Retinal pigment epithelial cell (primary cell): ENCODE measurements at places on chromosomes 2 and 18.
A peak's percentile ranks its signal among the peaks of the same experiment; 100 is the strongest.

DNA sequence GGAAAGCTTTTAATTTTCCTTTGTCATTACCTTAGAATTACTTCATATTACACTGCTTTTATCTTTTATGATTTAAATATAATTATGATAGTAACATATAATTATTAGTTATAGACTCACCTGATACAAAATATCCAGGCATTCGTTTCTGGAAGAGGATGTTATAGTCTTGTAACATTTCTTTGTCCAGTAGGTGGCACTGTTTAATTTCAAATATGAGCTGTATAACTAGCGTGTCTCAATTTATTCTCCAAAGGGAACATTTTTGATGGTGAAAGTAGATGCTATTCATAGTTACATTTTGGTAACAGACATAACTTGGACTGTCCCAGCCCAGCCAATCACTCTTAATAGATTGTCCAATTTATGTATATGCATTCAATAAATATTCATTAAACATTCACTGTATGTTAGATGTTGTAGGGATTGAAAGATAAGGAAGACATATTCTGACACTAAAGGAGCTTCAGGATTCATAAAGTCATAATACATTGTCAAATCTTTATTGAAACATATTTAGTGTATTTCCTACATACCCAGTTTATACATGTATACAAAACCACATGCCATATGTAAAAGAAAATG lies 19.2 kb downstream of the DAW1 start:
- DNase-seq, result no peak

DNA sequence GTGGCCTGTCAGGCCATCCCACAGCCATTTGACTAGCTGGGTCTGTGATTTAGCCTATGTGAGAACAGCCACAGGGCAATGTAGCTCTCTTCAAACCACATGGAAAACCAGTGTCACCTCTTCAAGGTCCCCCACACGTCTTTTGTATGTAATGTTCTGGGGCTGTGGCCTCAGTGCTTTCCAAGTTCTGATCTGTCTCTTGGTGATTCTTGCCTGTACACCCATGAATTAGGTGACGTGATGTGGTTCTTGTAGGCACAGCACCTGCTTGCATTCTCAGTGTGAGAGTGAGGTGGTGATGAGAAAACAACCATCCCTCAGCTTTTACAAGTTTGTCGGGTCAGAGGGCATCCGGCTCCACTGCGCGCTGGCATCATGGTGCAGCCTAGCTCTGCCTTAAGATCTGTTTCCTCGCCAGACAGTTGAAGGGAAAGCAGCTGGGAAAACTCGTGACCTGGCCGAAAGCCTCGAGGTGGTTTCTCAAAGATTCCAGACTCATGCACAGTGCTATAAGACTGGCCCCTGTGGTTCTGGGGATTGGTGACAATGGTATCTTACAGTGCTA lies 125.8 kb downstream of the TANC1 start:
- peak; percentile 92 for DNase-seq

GRCh38 chr18:55491616-55492015 lies 96.4 kb downstream of the TCF4 start:
- DNase-seq, result no peak

GRCh38 chr2:119702918-119703401 lies 24.0 kb downstream of the TMEM177 start:
- no peak for DNase-seq

- DNase-seq, result no peak
These were observed 271.3 kb upstream of the STON1 start for GRCh38 chr2:48258481-48259149.

DNA sequence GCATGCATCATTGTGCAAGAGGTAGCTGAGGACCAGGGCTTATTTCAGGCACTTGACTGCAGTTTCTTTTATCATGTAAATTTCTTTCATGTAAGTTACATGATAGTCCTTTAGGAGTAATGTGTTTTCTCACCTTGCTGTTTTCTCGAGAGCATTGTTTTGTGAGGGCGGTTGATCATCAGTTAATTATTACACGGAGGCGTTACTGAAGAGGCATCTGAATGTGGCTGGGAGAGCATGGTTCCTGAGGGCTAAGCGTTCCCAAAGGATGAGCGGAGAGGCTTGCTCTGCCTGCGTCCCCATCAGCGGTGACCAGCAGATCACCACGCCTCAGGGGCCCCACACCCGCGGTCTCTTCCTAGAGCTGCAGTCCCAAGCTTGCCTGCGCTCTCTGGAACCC lies 156.1 kb upstream of the NFATC1 start:
- no peak for DNase-seq

GRCh38 chr2:80169811-80170594 lies 134.5 kb downstream of the LRRTM1 start:
- DNase-seq, result no peak

GRCh38 chr2:185215497-185215896 lies 523.1 kb upstream of the FSIP2 start:
- DNase-seq, result no peak

- DNase-seq, result no peak
These were observed 11.3 kb downstream of the PCARE start for GRCh38 chr2:29063056-29063455.

- no peak for DNase-seq
These were observed 34.3 kb upstream of the TAF1B start for GRCh38 chr2:9809064-9809356.
